ENCODE measurements at places on chromosomes 6 and 20.
A peak's percentile ranks its signal among the peaks of the same experiment; 100 is the strongest.

DNA sequence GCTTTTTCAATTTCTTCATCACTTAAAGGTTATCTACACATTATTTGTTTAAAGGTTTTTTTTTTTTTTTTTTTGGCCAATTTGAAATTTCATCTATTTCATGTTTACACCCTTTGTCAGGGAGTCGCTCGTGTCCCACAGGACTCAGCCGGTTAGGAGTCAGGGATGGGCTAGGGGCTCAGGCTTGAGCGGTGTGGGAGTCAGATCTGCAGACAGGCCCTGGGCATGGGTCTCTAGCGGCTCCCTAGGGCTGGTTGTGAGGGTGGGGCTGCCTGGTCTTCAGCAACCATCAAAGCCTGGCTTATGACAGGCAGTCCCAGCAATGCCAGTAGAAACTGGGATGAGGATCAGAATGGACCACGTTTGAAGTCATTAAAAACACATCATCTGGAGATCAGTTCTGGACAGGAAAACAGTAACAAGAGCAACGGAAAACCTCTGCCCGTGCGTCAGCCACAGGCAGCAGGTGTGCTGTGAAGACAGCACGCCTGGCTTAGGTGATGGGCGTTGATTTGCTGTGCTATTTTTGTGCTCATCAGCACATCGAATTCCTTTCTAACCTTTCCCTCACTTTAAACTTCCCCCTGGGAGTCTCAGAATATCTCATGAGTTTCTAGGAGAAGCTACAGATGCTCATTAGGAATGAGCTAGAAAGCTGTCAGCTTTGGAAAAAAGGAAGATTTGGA, 91.3 kb upstream of the MPC1 start:
- DNase-seq, result no peak

GRCh38 chr6:33769248-33769821, 19.6 kb downstream of the LEMD2 start:
- DNase-seq, result no peak

- peak; percentile 40 for DNase-seq
Measured at GRCh38 chr6:15387118-15387517, 141.2 kb downstream of the JARID2 start.

DNA sequence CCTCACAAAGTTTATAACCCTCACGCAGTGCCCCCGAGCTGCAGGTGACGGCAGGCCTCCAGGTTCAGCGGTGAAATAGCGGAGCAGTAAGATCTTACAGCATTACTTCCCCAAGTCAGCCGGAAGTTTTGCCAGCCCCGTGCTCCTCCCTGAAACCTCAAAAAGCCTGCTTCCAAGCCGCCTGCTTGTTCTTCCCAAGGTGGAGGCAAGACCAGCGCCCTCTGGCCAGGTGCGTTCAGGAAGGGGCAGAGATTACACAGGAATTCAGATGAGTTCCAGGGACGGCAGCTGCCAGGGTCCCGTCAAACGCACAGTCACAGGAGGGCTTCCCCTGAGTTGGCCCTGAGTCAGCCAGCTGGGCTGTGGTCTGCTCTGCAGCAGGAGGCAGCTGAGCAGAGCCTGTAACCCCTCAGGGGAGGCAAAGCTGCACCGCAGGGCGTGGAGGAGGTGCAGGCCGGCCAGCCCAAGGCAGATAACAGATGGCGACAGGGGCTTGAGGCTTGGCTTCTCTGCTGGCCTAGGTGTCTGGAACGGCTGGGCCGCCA, 124.1 kb upstream of the RPS6KA2 start:
- peak; percentile 84 for DNase-seq

DNA sequence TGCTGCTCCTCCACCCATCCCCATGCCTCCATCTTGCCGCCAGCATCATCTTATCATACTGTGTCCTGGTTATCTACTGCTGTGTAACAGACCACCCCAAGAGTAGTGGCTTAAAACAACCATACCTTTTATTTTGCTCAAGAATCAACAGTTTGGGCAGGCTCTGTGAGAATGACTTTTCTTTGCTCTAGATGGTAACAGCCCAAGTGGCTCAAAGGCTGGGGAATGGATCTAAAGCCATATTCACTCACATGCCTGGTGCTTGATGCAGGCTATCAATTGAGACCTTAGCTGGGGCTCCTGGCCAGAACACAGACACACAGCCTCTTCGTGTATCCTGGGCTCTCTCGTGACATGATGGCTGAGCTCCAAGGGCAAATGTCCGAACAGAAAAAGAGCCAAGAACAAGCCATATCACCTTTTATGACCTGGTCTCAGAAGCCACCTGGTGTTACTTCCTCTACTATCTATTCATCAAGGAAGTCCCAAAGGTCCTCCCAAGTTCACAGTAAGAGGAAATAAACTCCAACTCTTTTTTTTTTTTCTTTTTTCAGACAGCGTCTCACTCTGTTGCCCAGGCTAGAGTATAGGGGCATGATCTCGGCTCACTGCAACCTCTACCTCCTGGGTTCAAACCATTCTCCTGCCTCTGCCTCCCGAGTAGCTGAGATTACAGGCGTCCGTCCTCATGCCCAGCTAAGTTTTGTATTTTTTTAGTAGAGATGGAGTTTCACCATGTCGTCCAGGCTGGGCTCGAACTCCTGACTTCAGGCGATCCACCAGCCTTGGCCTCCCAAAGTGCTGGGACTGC, 159.3 kb upstream of the JARID2 start:
- peak; percentile 47 for DNase-seq

DNA sequence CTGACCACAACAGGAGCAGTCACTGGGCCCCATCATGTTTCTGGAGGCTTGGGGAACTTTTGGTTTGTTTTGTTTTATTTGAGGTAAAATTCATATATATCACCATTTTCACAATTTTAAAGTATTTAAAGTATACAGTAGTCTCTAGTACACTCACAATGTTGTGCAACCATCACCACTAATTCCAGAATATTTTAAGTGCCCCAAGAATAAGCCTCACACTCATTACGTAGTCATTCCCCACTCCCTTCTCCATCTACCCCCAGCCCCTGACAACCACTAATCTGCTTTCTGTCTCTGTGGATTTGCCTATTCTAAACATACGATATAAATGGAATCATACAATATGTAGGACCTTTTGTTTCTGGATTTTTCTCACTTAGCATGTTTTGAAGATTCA, 29.0 kb downstream of the RTN4IP1 start:
- DNase-seq, result no peak

DNA sequence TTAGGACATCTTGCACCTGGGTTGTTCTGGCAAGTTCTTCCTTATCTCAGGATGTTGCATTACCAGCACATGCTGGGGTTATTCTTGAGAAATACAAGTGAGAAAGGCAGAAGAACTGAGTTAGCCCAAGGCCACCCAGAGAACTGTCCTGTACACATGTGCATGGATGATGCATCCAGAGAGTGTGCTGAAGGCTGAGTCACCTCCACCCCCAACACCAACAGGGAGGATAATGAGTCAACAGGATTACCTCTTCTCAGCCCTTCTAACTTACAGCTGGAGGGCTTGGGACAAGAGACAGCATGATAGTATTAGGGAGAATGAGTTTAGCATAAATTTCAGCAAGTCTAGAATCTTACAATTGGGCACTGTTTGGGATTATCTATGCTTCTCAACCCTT, 8.5 kb downstream of the SCGN start:
- peak; percentile 1 for DNase-seq

GRCh38 chr6:25035512-25036435, 100.0 kb upstream of the RIPOR2 start:
- DNase-seq, result peak; percentile 93

DNA sequence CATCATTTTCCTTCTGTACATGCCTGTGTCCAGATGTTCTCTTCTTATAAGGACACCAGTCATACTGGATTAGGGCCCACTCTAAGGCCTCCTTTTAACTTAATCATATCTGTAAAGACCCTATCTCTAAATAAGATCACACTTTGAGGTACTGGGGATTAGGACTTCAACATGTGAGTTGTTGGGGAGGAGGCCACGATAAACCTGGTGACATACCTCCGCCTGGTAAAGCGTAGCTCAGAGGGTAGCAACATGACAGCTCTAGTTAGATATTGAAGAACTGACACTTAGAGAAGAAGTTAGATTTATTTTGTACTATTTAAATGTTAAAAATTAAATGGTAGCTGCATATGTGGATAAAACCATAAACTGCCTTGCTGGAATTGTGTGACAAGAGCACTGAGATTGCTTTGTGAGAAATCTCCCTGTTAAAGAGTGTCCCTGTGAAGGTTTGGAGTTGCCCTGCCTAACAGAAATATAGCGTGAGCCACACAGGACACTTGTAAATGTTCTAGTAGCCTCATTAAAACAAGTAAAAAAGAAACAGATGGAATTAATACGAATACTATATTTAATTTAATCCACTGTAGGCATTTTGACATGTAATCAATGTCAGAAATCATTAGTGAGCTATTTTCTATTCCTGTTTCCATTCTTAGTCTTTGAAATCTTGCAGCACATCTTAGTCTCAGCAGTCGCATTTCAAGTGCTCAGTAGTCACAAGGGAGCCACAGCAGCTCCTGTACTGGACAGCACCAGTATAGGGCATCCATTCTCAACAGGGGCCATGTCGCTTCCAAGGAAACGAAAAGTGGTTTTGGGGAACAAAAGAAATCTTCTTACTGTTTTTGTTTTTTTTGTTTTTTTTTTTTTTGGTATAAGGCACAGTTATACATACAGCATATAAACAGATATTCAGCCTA, 13.4 kb downstream of the PLCB1 start:
- DNase-seq, result no peak

GRCh38 chr6:25138934-25139415, 140.2 kb upstream of the CARMIL1 start:
- DNase-seq, result peak; percentile 46

DNA sequence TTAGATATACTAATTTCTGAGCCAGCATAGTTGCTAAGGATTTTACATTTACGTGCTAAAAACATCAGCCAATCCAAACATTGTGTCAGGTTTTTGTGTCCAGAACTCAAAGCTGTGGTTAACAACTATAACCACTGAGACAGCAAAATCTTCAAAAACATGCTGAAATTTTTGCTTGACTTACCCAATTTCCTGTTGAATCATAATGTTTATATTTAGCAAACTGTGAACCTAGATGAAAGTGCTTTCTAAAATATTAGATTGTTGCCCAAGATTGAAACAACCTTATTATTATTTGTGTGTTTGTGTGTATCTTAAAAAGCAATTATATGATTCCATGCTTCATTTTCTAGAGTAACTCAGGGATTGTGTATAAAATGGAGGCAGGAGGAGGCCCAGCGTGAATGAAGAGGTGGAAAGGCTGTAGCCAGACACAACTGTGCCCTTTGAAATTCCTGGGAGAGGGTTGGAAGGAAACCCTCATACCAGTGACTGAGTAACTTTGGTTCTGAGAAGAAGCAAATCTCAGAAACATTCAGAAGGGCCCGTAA, 48.0 kb downstream of the ARMC2 start:
- DNase-seq, result peak; percentile 64

- no peak for DNase-seq
Measured at GRCh38 chr6:21522797-21523456, 70.6 kb upstream of the SOX4 start.

Measured in hematopoietic multipotent progenitor cell treated with erythropoietin and hydrocortisone succinate and interleukin-3 and kit ligand, for 6 days (in vitro differentiated cells).